ENCODE measurements at places on chromosomes 13 and 19.

- DNase-seq: no peak
Observed at GRCh38 chr19:53810891-53811290, 13.2 kb downstream of the NLRP12 start.

DNA sequence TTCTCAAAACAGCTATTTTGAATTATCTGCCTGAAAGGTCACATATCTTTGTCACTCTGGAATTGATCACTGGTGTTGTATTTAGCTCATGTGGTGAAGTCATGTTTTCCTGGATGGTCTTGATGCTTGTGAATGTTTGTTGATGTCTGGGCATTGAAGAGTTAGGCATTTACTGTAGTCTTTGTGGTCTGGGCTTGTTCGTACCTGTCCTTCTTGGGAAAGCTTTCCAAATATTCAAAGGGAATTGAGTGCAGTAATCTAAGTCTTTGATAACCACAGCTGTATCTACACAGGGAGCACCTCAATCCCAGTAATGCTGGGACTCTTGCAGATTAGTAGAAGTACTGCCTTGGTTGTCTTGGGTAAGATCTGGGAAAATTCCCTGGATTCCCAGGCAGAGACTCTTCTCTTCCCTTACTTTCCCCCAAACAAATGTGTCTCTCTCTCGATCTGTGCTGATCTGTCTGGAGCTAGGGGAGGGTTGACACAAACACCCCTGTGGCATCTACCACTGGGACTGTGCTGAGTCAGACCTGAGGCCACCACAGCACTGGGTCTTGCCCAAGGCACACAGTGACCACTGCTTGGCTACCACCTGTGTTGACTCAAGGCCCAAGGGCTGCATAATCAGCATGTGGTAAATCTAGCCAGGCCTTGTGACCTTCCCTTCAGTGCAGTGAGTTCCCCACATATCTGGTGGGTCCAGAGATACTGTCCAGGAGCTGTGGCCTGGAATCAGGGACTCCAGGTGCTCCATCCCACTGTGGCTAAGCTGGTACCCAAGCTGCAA lies 5.5 kb upstream of the CYP4F3 start:
- no peak for DNase-seq

DNA sequence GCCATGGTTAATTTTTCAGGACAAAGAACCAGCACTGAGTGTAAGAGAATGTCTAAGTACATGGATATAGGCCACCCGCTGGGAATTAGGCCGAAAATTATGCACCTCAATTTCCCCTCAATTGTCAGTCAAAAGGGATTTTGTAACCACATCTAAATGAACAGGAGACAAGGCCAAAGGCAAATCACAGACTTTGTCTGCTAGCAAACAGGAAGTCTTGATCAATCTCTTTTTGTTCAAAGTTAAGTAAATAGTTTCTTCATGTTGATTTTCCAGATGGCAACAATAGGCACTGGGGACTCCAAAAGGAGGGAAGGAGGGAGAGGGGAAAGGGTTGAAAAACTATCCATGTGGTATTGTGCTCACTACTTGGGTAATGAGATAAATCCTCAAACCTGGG lies 276.0 kb downstream of the COG6 start:
- no peak for DNase-seq

DNA sequence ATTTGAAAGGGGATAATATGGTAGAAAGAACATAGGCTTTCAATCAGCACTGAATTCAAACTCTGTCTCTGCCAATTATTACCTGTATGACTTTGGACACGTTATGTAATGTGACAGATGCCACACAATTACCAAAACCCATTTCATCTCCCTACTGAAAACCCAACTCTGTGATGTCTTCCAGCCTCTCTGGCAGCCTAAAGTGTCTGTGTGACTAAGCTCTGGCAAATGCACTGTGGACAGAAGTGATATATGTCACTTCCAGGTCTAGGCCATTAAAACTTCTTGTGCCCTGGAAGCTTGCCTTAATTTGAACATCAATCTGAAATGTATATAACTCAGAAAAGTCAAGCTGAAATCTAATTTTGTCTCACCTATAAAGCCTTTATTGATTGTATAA lies 552.0 kb downstream of the RFC3 start:
- peak; percentile 9 for DNase-seq

DNA sequence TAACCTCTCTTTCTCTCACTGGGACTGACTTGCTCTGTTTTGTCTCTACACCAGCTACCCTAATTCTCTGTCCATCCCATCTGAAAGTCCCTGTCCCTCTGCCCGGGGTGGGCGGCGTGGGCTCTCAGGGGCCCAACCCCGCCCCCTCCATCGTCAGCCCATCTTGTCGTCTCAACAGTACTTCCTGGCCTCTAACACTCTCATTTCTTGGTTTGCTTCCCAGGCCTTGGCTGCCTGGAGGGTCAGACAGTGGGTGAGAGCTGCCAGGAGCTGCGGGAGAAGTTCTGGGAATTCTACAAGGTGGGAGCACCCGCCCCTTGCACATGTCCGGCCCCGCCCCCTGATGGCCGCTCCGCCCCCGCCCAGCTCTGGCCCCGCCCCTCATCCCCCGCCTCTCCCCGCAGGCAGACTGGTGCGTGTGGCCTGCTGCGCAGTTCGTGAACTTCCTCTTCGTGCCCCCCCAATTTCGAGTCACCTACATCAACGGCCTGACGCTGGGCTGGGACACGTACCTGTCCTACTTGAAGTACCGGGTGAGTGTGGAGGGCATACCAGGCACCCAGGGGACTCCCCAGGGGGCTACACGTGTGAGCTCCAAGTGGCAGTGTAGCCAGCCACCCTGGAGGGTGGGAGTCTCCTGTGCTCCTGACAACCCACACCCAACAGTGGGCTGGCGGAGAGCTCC lies 1.7 kb downstream of the MPV17L2 start:
- peak; percentile 75 for DNase-seq

DNA sequence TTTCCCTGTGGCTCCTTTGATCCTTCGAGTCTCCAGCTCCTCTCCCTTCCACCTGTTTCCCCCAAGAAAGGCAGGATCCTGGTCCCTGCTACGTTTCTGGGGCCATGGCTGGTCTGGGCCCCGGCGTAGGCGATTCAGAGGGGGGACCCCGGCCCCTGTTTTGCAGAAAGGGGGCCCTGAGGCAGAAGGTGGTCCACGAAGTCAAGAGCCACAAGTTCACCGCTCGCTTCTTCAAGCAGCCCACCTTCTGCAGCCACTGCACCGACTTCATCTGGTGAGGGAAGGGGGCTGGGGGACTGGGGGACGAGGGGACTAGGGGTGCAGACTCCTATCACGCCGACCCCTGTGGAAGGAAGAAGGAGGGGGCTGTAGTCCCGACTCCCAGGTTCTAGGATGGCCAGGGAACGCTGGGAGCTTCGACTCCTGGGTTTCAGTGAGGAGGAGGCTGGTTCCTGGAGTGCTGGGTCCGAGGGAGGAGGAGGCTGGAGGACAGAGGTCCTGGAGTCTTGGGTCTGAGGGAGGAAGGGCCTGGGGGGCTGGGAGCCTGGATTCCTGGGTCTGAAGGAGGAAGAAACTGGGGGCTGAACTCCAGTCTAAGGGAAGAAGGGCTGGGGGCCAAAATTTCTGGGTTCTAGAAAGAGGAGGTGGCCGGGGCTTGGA lies 524 bp downstream of the PRKCG start:
- no peak for DNase-seq

DNA sequence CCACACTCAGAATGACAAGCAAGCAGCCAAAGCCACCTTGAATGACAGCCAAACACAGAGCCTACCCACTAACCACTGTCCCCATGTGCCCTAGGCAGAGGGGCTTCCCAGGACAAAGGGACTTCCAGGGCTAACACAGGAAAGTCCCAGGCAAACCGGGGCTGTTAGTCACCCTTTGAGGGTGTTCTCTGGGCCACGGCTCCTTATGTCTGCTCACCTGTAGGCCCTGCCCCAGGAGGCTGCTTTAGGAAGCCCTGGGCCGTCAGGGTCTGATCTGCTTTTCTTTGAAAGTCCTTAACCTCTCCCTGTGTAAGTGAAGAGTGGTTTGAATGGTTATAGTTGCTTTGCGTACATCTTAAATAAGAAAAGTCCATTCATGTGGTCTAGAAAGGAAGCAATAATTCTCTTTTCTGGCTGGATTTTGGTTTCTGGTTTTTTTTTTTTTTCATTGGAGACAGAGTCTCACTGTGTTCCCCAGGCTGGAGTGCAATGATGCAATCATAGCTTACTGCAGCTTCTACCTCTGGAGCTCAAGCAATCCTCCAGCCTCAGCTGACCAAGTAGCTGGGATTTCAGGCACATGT lies 161.4 kb downstream of the EFNB2 start:
- DNase-seq: no peak

- no peak for DNase-seq
Observed at GRCh38 chr19:17751103-17751911, at the start of gene FCHO1. FCHO1 (plus strand) TSS chr19:17751477; CDS start chr19:17755165, 3,688 bp downstream.

- no peak for DNase-seq
Observed at GRCh38 chr19:28949535-28949934, 263.4 kb downstream of the UQCRFS1 start.

- DNase-seq: peak; percentile 74
Observed at GRCh38 chr19:51687791-51688670, 5.1 kb upstream of the SPACA6 start.
